Stimulated activated CD8-positive, alpha-beta memory T cell treated with anti-CD3 and anti-CD28 coated beads, Interleukin-15, amount 100 ng/mL, for 4 hours (primary cell): ENCODE measurements at places on chromosomes 4 and X.
A peak's percentile ranks its signal among the peaks of the same experiment; 100 is the strongest.

- DNase-seq, result no peak
Observed at GRCh38 chr4:29566371-29566770, 1153.8 kb upstream of the PCDH7 start.

GRCh38 chr4:1137850-1138249 lies 24.5 kb upstream of the RNF212 start:
- DNase-seq, result no peak

GRCh38 chr4:184237612-184238011 lies 19.9 kb upstream of the ENPP6 start:
- peak; percentile 42 for DNase-seq

DNA sequence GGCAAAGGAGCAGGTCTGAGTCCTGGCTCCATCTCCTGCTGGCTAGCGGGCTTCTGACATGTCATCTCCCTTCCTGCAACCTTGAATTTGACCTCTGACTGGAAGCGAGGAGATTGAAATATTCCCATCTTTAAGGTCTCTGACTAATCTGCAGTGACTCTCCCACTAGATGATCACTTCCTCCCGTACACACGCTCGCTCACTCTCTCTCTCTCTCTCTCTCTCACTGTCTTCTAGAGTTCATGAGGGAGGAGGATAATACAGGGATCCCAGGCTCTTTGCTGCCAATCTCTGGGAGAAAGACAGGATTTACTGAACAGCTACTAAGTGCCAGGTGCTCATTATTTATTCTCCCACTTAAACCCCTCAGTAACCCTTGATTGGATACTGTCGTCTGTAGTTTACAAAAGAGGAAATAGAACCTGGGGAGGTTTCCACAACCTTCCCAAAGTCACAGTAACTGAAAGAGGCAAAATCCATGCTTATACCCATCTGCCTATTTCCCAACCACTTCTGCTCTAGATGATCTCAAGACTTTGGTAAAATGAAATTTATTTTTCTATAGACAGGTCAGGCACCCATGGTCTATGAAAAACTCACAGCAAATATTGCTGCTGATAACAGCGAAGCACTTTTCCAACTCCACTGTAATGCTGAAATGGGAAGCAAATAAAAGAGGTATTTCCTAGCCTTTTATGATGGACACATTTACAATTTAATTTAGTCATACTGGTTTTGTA lies 193.5 kb upstream of the C1QTNF7 start:
- DNase-seq, result no peak

GRCh38 chr4:169379688-169380087 lies 108.9 kb upstream of the SH3RF1 start:
- no peak for DNase-seq

DNA sequence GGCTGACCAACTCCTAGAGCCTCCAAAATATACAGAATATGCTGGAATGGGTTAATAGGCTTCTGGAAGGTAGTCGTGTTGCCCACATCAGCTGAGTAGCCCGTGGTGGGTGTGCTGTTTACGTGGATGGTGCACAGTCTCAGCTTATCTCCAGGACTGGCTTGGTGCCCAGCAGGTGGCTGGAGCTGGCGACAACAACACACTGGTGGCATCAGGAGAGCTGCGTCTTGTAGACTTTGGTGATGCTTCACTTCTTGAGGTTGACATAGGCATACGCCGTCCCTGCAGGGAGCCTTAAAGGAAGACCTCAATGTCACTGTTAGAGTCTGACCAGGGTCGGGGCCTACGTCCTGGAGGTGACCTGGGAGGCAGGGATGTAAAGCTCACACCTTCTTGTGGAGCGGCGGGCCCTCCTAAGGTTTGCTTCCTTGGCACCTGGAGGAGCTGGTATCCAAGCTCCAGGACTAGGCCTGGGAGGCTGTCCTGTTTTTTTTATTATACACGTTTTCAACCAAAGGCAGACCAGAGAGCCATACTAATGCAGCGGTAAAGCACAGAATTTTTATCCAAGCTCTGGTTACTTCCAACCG lies 26.5 kb upstream of the RBMX start:
- DNase-seq, result no peak

DNA sequence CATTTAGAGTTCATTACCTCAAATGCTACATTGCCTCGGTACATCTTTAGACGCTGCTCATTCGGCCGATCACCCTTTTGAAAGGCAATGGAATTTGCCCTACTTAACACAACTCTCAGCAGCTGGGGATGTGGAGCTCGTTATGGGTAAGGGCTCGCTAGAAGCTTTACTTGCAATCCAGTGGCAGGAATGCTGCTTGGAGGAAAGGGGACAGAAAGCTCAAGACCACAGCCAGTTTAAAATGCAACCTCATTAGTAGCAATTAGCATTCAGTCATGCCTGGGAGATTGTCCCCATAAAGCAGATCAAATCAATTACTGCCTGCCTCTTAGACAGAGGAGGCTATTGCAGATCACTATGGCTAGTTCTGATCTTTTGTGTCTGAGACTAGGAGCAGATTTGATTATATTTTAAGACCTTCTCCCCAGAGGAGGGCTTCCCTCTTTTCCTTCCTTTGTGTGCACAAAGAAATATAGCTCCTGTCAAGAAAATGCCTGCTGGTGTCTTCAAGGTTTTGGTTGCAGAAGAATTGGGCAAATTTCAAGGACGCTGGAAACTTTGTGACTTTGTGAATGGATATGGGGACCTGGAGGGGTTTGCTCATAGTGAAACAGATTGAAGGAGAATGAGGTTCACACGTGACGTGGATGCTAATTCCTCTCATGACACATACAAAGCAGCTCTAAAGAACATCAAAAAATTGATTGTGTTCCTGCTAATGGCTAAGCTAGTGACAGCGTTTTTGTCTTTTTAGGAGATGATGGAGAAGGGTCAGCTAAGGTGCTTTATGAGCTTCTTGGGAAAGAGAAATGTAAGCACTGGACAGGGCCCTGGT lies 237.5 kb upstream of the GLRA2 start:
- DNase-seq, result no peak

- no peak for DNase-seq
Observed at GRCh38 chr4:183700407-183700806, 41.3 kb downstream of the TRAPPC11 start.

DNA sequence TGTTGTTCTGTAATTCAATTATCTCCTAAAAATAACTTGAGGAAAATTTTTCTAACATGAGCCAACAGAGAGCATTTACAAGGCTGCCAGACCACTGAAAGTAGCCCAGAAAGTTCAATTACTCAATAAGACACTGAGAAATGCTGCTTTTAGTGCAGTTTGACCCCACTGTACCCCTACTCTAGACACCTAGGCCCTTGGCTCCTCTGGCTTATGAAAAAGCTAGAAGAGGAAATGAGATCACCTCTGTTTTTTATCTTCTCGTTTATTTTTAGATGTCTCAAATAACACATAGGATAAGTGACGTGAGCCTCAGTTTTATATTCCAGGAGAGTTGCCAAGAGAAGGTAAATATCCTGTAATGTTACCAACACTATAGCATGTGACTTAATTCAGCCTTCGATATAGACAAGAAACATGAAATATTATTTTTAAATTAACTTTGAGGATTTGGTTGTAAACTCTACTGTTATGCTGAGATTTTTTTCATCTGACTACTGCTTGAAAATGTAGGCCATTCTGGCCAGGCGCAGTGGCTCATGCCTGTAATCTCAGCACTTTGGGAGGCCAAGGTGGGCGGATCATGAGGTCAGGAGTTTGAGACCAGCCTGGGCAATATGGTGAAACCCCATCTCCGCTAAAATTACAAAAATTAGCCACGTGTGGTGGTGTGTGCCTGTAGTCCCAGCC lies 24.4 kb downstream of the TNIP3 start:
- DNase-seq, result no peak

GRCh38 chrX:39935411-39936064 lies 162.2 kb downstream of the BCOR start:
- DNase-seq, result no peak

GRCh38 chr4:168248176-168248710 lies 70.3 kb downstream of the DDX60 start:
- no peak for DNase-seq

DNA sequence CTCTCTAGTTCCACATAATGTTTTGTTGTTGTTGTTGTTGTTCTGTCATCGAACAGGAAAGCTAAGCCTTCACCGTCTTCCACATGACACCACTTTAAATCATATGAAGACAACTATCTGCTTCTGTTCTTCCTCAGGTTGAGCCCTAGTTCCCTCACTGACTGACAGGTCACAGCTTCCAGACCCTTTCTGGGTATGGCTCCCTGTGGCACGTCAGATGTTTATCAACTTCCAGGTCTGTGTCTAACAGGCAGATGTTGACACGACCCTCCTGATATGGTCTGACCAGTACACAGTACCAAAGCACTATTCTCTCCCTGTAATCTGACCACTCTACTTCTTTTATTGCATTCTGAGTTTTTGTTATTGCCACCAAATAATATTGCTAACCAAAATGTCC lies 51.4 kb downstream of the PRDM5 start:
- DNase-seq, result no peak

DNA sequence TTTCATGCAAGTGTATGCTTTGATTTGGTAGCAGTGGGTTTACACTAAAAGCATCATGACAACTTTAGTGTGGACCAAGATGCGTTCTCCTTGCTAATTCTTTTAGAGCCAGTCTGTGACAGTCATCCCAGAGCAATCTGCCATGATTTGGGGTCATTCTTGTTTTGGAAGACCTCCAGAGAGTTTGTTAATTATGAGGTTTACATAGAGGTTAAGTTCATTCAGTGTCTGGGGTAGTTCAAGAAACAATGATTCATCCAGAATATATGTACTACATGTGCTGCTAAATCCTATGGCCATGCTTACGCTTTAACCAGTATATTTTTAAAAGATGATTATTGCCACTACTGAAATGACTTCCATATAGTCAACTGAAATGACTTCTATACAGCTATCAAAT lies 328.5 kb upstream of the AGA start:
- no peak for DNase-seq

- no peak for DNase-seq
Observed at GRCh38 chr4:161894014-161894413, 269.8 kb downstream of the FSTL5 start.

GRCh38 chrX:47644557-47645091 lies 5.7 kb downstream of the ELK1 start:
- DNase-seq, result no peak

DNA sequence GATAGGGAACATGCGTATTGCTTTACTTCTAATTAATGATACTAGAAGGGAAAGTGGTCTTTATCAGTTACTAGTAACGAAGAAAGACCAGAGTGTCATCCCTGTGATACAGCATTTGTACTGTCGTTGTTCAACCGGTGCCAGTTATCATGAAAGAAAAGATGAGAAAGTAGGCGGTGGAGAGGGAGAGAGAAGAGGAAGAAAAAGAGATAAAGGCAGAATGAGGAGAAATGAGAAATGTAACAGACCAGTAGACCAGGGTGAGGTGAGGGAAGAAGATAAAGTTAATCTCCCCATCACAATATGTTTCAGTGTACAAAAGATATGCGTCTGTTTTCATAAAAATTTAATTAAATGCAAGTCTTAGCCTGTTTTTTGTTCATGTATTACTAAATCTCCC lies 135.2 kb upstream of the HPGD start:
- no peak for DNase-seq

DNA sequence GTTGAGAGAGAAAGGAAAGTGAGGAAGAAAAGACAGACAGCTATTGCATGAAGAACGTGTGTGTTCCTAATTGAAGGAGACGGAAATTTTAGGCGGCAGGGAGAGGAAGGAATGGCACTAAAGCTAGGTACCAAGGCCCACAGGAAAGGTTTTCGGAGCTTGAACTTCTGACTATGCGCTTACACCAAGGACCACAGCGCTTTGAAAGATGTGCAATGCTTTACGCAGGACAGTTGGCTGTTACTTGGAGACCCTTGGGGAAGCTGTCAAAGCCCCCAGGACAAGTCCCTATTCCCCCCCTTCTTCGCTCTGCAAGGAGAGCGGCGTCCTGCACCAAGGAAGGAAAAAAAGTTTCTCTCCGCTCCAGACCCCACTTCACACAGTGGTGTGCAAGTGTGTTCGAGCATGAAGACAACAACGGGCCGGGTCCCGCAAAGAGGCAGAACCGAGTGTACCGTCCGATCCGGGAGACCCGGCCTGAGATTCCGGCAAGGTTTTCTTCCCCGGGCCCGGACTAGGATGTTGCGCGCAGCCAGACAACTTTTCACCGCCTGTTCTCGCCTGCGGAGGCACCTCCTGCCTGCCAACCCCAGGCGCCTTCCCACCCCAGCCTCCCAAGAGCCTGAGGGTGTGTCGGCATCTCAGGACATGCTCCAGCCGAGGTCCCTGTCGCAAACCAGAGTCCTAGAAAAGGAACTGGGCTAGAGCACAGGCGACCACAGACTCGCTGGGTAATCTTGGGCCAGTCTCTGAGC lies 896 bp downstream of the KDR start:
- DNase-seq, result no peak

DNA sequence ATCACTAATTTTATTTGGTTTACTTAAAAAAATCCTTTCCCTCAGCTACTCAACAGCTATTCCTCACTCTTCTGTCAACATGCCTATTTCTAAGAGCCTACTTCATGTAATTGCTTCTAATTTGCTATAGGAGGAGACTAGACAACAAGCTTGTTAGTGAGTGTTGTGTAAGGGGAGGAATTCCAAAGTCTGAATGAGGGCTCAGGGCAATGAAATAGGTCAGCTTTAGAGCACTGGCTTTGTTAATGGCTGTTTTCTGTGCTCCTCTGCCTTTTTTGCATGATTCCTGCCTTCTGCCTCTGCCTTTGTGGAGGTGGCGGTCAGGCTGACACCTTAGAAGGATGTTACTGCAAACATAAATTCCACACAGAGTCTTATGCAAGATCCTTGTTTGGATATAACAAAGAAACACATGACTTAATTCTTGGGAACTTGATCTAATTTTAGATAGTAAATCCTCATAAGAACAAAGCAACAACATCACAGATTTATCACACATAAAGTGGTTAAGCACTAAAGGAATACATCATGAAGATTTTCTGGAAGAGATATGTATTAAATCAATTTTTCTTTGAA lies 15.0 kb upstream of the PAGE1 start:
- DNase-seq, result no peak

DNA sequence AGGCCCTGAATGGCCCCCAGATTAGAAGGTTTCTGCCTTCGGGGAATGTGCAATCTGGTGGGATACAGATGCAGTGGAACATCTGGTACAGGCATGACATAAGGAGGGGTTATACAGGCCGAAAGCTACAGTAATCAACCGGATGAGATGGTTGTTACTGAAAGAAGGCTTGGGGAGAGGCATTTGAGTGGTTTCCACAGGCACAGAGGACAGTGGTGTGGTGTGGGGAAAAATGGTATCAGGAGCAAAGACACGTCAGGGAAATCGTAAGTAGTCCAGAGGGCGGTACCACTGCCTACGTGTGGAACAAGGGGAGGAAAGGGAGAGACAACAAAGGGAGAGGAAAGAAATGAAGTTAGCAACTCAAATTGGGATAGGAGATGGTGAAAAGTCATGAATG lies 3.0 kb downstream of the PDLIM3 start:
- DNase-seq, result no peak

- DNase-seq, result no peak
Observed at GRCh38 chr4:152700151-152700550, 20.4 kb upstream of the TMEM154 start.

- DNase-seq, result no peak
Observed at GRCh38 chr4:23978002-23978401, 88.2 kb upstream of the PPARGC1A start.

DNA sequence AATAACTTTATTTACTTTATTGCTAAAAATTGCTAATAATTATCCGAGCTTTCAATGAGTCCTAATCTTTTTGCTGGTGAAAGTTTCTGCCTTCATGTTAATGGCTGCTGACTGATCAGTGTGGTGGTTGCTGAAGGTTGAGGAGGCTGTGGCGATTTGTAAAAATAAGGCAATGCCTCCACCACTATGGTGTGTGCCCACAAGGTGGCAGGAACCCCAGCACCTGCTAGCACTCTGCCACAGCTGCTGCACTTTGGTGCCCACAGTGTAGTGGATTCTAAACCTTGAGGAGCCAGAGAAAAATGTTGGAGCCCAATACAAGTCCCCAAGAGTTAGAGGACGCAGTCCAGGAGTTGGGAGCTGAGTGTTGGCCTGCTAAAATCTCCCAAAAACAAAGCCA lies 1237.1 kb downstream of the PCDH19 start:
- no peak for DNase-seq
